ENCODE measurements at places on chromosomes 2 and 18.

- DNase-seq = no peak
Measured at GRCh38 chr2:145692971-145693478, 1173.1 kb upstream of the ZEB2 start.

GRCh38 chr2:60303680-60304079 lies 249.8 kb downstream of the BCL11A start:
- no peak for DNase-seq

GRCh38 chr2:133603109-133603508 lies 34.8 kb upstream of the NCKAP5 start:
- DNase-seq = no peak

GRCh38 chr2:160570376-160570775 lies 76.8 kb upstream of the RBMS1 start:
- DNase-seq = peak; percentile 84

DNA sequence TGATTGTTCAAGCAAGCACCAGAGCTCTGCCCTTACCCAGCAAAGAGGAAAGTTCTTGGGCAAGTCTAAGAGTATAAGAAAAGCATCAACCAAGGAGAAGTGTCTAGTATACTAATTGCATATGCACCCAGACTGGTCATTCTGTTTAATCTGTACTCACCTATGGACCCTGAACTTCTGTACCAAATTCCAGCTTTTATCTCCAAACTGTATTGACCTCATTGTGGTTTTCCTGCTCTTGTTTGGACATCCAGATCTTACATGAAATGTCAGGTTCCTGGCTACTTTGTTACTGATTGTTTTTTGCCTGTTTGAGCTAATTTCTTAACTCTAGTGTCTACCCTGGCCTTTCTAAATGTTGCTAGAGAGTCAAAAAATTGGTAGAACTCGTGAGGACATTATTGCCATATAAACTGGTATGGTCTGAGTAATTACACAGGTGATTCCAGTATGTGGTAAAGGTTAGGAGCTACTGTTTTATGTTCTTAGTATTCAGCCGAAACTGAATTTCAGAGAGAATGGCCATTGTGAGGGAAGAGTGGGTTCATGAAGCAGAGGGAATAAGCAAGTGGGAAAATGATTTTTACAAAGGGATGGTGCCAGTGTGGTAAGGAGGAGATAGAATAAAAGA lies 146.3 kb downstream of the HNMT start:
- no peak for DNase-seq

GRCh38 chr2:222944552-222944951 lies 83.7 kb downstream of the ACSL3 start:
- DNase-seq = no peak

GRCh38 chr18:77068321-77069312 lies 64.0 kb downstream of the MBP start:
- peak; percentile 45 for DNase-seq

GRCh38 chr2:198042189-198042588 lies 237.8 kb downstream of the PLCL1 start:
- DNase-seq = no peak

DNA sequence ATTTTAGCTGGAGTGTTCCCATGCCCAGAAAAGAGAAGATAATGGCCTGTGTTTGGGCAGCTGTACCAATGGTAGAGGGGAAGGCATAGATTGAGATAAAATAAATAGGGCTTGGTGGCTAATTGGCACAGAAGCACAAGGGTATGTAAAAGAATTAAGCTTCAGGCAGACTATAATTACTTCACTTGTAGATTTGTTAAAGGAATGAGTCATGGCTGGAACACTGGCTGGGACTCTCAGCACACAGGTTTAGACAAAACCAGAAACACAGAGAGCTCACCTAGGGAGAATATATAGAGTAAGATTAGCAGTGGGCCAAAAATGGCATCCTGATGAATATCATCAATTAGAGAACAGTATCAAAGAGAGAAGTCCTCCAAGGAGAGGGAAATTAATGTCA lies 198.3 kb upstream of the FIGN start:
- no peak for DNase-seq

- peak; percentile 47 for DNase-seq
Measured at GRCh38 chr2:137769406-137769805, 194.9 kb upstream of the HNMT start.

DNA sequence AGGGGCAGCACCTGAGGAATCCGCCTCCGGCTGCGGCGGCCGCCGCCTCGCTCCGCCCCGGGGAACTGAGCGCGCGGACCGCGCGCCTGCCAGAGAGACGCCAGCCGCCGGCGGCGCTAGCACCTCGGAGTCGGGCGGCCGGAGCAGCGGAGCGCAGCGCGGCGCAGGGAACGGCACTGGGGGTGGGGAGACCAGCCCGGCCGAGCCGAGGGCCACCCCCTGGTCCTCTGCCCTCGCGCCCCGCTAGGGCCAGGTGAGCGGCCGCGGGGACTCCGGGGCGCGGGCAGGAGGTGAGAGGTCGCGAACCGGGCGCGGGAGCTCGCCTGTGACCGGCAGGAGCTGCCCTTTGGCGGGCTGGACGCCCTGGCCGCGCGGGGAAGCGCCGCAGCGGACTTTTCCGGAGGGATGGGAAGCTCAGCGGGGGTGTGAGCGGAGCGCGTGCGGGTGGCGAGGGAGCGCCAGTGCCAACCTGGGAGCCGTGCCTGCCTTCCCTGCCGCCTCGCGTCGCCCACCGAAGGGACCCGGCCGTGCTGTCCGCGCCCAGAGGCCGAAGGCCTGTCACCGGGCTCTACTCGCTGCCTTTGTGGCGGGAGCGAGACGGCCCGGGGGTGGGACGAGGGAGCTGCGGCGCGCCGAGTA lies at the start of gene GREB1L:
Gene GREB1L (plus strand): TSS at position 92 of the 639 bp plus-strand sequence. CDS start 141,287 bp downstream, outside the sequence.
- DNase-seq = peak; percentile 51

DNA sequence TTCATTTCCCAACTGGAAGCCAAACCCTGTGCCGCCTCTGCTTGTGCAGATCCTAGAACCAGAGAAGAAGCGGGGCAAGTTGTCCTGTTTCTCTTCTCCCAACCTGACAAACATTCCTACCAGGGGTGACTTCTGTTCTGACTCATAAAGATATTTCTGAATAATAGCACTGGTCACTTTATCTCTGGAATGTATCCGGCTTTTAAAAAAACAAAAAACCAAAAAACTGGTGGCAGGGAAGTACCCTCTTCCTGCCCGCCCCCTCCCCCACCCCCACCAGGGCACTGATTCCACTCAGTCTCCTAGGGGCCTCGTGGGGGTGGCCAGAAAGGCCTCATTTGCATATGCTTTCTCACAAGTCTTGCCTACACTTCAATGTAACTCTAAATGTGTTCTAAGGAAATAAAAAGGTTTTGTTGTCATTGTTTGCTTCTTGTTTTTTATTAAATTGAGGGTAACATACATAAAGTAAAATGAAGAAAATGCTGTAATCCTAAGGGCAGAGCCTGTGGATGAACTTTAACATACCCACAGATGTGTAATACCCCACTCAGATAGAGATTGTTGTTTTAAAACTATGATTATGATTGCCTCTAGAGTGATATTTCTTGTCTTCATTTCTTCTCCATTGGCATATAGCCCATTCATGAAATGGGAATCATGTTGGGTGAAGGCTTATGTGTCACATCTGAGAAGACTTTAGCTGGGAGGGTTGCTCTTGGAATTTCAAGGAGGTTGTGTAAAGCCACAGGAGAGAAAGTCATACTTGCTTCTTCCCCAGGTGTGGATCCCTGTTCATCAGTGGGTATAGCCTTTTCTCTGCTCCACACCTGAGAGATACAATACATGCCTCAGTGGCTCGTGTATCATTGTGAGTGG lies 5.3 kb upstream of the FOSL2 start:
- no peak for DNase-seq

DNA sequence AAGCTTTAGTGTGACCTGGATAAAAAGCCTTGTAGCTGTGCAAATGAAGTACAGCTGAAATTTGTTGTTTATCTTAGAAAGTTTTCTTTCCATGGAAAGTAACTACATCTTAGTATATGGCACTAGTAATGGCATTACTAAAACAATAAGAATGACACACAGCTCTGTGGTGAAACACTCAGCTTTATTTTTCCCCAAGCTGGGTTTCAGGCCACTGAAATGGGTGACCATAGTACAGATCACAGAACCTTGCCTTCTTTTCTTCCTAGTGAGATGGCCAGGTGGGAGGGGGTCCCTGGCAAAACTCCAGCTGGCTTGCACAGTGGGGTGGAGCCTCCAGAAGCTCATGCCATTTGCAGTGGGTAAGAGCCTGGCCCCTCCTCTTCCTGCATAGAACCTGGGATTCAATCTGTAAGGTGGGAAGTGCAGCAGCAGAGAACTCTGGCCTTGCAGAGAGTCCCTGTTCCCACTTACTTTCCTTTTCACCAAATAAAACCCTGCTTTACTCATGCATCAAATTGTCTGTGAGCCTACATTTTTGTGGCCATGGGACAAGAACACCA lies 17.6 kb upstream of the GRP start:
- no peak for DNase-seq

GRCh38 chr2:179645047-179645446 lies 216.4 kb downstream of the ZNF385B start:
- no peak for DNase-seq

DNA sequence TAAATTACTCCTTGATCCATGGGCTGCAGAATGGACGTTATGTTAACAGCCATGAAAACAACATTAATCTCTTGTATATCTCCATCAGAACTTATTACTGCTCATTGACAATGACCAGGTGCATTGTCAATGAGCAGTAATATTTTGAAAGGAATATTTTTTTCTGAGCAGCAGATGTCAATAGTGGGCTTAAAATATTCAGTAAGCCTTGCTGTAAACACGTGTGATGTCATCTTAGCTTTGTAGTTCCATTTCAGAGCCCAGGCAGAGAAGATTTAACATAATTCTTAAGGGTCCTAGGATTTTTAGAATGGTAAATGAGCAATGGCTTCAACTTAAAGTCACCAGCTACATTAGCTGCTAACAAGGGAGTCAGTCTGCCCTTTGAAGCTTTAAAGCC lies 26.6 kb downstream of the CFAP210 start:
- DNase-seq = no peak

- DNase-seq = no peak
Measured at GRCh38 chr2:28689771-28690170, 61.9 kb upstream of the PPP1CB start.

DNA sequence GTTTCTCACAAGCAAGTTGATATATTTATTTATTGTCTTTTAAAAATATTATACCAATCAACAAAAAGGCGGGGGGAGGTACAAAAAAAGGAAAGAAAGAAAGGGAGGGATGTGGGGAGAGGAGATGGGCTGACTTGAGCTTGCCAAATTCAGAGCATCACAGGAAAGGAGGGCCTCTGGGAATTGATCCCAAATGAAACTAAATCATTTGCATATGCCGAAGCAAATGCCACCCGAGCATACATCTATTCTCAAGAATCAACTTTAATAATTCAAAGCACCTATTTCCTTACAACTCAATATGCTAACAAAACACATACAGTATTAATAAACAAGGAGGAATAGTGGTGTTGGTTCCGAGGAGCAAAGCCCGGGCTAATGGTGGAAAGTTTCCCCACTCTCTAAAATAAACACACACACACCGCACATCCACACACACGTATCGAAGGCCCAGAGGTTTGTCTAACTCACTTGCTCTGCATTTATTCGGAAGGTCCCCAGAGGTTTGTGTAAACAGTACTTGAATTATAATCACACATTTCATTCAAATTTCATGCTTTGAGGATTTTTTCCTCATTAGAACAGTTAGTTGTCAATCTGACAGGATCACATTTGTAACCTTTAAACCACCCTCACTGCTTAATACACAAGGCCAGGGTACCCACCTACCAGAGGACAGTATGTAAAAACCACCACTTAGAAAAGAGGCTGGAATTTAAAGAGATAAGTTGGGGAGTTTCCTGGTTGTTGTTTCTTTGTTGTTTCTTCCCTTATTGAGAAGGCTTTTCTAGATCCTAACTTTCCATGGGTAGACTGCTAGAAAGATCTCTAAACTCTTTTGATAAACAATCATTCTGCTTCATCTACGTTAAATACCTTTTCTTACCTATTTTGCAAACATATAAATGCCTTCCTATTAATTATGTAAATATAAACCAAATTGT lies 264.7 kb downstream of the TCF4 start:
- DNase-seq = no peak

GRCh38 chr2:12006850-12007249 lies 260.4 kb downstream of the LPIN1 start:
- no peak for DNase-seq

- peak; percentile 67 for DNase-seq
Measured at GRCh38 chr2:39124746-39125057, 3.9 kb upstream of the SOS1 start.

GRCh38 chr2:213022987-213023386 lies 128.4 kb downstream of the IKZF2 start:
- no peak for DNase-seq

- DNase-seq = no peak
Measured at GRCh38 chr2:182170341-182170740, 184.7 kb downstream of the PPP1R1C start.

DNA sequence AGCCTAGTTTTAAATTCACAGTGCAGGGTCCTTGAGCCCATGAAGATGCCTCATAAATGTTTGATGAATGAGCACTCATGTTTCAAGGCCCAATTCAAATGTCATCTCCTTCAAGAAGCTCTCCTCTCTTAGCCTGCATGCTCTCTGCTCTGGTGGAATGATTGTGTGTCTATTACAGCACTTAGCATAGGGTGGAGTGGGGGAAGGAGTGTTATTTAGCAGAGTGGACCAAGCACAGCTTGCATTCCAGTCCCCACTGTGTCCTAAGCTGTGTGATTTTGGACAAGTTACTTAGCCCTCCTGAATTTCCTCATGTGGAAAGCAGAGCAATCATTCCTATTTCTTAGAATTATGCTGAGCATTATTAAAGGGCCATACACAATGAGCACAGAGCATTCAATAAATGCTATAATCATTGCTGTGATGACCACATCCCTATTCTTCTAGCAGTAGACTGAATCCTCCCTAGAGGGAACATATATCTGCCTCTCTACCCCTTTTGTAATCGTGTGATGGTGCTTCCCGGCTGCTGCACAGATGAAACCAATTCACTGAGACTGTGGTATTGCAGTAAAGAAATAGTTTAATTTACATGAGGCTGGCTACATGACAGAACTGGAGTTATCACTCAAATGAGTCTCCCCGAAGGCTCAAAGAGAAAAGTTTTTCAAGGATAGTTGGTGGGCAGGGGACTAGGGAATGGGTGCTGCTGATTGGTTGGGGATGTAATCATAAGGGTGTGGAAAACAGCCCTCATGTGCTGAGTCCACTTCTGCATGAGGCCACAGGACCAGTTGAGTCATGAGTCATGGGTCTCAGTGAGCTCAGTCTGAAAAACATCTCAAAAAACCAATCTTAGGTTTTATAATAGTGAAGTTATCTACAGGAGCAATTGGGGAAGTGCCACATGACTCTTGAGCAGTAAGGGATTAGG lies 173.4 kb upstream of the NDUFV2 start:
- DNase-seq = no peak

DNA sequence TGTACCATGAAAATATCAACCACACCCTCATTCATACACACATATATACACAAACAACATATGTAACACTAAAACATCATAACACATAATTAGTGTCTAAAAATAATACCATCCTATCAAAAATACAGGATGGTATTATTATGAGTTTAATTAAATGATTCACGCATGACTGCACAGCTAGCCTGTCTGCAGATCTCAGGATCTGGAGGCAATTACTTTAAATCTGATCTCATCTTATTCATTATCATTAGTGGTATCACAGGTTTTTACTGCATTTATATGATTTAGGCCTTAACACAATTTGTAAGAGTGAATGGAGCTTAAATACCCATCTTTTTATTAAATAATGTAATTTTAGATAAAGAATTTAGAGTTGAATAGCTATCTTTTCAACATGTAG lies 443.4 kb upstream of the LINC00305 start:
- DNase-seq = no peak

All from Kasumi-1 (cell line).